Spinal cord (tissue), 10 donors: ENCODE measurements at places on chromosomes 3 and 15.

GRCh38 chr15:93030430-93031102 lies 58.4 kb downstream of the RGMA start:
- no peak for DNase-seq

DNA sequence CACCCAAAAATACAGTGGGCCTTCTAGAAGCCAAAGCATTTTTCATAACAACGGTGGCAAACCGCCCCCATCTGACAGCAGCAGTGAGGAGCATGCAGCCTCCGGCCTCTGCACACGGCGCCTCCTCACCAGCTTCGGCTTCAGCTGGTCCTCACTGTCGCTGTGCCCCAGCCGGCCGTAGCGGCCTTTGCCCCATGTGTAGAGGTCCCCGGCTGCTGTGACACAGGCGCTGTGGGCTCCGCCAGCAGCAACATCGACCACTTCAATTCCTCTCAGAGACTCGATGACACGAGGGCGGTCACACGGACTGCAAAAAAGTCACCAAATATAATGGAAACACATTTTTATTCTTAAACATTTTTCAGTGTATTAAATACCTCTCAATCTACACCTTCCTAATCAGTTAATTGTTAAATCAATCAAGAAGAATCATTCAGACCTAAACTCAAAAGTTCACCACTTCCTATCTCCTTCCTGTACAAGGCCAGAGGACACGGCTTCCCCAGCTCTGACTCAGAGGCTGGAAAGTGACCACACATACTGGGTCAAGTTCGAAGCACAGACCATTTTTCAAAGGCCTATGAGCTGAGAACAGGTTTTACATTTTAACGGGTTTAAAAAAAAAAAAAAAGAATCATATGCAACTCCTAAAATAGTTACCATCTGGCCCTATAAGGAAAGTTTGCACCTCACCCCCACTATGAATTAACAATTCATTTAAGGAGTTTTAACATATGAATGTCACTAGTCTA lies 33.6 kb upstream of the OCA2 start:
- no peak for DNase-seq

DNA sequence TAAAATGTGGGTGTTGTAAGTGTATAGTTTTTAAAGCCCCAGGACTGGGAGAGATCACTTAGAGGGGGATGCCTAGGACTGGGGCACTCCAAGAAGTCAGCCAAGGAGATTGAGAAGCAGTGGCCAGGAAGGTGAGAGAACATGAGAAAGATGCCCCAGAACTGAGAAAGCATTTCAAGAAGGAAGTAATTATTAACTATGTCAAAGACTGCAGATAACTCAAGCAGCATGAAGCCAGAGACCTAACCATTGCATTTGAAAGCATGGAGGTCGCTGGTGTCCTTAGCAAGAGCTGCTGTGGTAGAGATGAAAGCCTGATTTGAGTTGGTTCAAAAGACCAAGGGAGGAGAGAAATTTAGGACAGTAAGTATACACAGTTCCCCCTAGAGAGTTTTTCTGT lies 30.6 kb upstream of the SLC2A2 start:
- no peak for DNase-seq

- no peak for DNase-seq
Observed at GRCh38 chr3:192608726-192609600, 118.4 kb downstream of the FGF12 start.

DNA sequence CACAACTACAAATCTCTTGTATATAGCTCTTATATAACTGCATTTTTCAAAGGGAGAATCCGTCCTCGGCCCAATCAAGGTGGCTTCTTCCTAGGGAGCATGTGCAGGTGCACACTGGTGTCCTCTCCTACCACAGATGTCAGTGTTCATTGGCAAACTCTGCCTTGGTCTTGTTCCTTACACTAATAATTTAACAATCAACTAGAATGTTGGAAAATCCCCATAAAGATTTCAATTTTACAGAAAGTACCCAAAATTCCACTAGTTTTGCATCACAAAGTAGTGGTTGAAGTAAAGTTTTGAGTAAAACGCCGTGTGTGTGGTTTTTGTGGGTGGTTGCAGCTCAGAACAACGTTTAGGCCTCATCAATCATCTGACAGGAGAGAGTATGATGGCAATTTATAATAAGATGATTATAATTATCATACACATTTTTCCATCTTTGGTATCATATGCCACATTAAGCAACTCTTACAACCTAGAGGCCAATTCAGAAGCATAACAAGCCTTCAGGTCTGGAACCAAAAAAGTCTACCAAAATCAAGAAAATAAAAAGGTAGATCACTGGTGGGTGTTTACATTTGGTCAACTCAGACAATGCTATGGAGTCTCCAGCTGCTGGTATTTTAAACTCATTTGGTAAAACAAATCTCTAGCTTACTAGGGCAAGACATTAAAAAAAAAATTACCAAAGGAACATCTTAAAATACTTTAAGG lies 128.9 kb upstream of the BHLHE40 start:
- DNase-seq: no peak

DNA sequence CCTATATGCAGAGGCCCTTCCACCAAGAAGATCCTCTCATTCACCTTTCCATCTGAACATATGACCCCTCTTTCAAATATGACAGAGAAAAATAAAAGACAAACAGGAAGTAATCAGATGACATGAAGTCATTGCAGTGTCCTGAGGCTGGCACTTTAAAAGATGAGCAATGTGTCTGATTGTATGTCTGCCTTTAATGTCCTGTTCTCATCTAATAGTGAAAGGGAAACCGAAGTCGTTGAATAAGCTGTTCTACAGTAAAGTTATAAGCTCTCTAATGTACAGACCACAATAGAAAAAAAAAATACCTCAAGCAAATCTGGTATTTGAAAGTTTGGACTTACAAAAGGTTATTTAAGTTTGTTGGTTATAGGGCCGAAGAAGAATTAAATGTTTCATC lies 243.0 kb downstream of the CLSTN2 start:
- no peak for DNase-seq

DNA sequence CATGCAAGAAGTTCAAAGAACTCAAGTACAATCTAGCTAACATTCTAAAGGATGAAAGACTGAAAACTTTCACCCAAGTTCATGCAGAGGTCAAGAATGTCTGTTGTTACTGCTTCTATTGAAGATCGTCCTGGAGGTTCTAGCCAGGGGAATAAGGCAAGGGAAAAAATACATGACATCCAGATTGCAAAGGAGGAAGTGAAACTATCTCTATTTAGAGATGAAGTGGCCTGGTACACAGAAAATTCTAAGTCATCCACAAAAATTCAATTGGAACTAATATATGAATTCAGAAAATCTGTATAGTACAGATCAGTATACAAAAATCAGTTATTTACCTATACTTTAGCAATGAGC lies 693.0 kb downstream of the NR2F2 start:
- no peak for DNase-seq

GRCh38 chr15:96180087-96180748 lies 150.3 kb upstream of the NR2F2 start:
- DNase-seq: no peak

- no peak for DNase-seq
Observed at GRCh38 chr15:60644903-60645302, 166.0 kb upstream of the ICE2 start.

DNA sequence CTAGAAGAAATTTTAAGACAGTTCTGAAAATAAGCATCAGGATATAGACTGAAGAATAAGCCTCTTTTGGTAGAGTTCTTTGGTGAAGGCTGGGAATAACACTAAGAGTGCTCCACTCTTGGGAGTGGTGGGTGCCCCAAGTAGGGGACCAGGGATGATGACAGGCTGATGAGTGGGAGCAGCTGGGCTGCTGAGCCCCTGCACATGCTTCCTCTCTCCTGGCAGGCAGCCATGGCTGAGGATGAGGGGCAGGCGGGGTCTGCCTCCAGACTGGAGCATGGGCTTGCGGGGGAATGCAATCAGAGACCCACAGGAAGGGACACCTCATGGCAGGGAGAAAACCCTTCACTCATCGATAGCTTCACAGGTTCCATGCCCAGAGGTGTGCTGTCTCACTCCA lies 72.6 kb upstream of the RORA start:
- no peak for DNase-seq

- DNase-seq: no peak
Observed at GRCh38 chr3:77147836-77148578, 108.1 kb downstream of the ROBO2 start.

- DNase-seq: no peak
Observed at GRCh38 chr3:89560568-89560967, 453.1 kb downstream of the EPHA3 start.

DNA sequence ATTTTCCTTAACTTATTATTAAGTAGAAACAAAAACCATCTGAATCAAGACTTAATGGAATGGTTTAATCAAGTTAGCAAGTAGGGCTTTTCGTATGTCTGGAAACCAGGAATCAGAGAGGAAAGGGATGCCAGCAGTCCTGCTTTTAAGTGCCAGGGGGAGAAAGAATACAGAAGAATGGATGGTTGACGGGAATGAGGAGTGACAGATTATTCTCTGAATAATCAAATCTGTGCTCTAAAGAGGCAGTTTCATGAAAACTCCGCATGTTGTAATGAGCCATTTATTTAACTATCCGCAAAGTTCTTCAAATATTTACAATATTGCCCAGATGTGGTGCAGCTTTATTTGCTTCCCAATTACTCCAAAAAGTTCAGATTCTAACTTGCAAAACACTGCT lies 103.0 kb downstream of the CTNNB1 start:
- DNase-seq: no peak

DNA sequence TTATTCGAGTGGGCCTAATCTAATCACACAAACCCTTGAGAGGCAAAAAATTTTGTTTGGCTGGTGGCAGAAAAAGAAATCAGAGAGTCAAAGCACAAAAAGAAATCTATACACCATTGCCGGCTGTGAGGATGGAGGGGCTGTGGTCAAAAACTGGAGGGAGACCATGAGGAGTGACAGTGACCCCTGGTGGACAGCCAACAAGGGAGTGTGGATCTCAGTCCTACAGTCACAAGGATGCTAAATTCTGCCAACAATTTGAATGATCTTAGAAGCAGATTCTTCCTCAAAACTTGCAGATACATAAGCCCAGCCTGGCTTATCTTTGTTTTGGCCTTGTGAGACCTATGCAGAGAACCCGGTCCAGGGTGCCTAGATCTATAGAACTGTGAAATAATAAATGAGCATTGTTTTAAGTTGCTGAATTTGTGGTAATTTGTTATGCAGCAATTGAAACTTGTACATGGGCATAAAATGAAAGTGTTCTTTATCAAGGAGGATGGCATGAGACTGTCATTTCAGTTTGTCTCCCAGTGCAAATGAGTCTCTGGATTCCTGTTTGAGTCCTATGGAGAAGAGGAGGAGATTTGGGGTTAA lies 103.0 kb upstream of the ARHGEF26 start:
- no peak for DNase-seq

GRCh38 chr3:108177536-108177935 lies 44.7 kb downstream of the IFT57 start:
- no peak for DNase-seq

- DNase-seq: no peak
Observed at GRCh38 chr3:141321109-141321497, 47.2 kb upstream of the ZBTB38 start.

GRCh38 chr3:69868841-69869420 lies 129.7 kb downstream of the MITF start:
- DNase-seq: no peak

- DNase-seq: no peak
Observed at GRCh38 chr3:121735047-121735696, 14.4 kb downstream of the GOLGB1 start.

DNA sequence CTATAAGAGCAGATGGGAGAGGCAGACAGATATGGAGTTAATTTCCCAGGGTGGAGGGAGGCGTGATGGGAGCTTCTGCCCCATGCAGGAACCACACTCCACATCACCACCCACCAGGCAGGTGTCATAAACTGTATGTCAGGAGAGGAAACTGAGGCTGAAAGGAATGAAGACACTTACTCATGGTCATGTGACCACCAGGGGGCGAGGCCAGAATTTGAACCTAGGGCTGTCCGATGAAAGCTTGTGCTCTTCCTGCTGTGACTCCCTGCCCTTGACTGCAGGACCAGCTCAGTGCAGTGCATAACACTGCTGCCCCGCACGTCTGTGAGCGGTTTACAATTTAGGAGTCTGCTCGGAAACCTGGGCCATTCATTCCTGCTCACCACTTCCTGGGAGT lies 28.8 kb downstream of the NUP210 start:
- no peak for DNase-seq

- DNase-seq: no peak
Observed at GRCh38 chr15:24627443-24627842, 48.1 kb upstream of the NPAP1 start.

DNA sequence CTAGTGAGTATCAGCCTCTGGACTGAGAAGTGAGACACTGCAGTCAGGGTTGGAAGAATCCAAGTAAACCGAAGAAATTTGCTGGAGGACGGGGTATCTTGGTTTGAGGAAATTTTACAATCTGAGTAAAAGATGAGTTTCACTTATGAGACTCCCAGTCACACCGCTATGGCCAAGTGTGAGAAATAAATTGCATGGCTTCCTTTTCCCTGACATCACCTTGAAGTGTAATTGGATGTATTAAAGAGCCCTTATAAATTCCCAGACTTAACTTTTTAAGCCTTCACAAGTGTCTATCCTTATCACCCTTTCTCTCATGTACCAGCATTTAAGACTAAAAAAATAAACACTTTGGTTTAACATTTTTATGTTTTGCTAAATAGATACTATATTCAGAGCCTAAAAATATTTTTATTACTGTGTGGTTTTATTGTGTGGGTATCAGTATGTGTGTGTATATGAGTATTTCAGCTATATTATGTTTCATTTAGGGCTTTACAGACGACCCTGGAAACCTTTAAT lies 23.8 kb downstream of the USP3 start:
- no peak for DNase-seq

GRCh38 chr3:124261306-124261705 lies 269.4 kb upstream of the ROPN1 start:
- DNase-seq: no peak

DNA sequence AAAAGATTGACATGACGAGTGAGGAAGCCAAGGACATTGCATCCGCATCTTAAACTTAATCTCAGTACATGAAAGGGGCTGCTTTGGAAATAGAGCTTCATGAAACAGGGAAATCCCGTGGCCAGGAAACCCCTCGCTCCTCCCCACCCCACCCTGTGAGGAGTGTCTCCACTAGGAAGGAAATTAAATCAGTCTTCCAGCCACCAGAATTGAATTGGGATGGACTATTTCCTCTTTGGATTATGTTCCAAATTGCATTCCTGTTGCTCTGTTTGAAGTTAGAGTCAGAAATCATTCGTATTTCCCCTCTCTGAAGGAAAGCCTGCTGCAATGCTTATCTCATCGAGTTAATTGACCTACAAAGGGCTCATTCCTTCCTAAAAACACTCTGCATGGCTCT lies 35.8 kb downstream of the CLDN11 start:
- no peak for DNase-seq

GRCh38 chr3:172376402-172376801 lies 71.9 kb downstream of the GHSR start:
- DNase-seq: no peak

DNA sequence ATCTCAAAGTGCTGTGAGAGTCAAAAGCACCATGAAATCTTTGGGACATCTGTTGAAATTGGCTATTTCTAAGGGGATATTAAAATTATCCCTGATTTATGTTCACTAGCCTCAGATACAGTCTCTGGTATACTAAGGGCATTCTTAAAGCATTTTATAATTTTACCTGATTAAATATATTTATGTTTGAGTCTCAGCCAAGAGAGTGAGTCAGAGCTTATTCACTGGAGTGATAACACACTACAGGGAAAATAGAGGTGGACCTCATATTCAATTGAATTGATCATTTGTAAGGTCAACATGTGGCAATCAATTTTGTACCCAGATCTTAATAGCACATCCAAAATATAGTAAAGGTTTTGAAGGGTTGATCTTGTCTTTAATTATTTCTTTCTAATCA lies 733.6 kb downstream of the EPHA3 start:
- DNase-seq: no peak
